ENCODE measurements at places on chromosomes 2 and 18.
A peak's percentile ranks its signal among the peaks of the same experiment; 100 is the strongest.

DNA sequence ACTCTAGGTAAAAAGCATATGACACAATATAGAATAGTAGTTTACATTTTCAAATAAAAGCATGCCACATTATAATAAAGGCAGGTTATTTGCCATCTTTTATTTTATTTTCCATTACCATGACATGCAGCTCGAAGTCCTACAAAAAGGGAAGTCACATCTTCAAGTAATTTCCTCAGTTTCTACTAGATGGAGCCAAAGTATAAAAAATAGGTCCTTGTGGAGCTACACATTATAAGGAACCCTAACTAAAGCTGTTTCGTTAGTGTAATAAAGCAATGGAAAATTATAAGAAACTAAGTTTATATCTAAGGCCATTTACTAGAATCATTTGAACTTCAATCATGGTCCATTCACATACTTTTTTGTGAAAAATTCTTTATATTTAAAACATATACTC, 674.5 kb downstream of the KCNJ3 start:
- DNase-seq = peak; percentile 2

GRCh38 chr2:120972286-120972685, 236.6 kb downstream of the GLI2 start:
- DNase-seq = no peak

DNA sequence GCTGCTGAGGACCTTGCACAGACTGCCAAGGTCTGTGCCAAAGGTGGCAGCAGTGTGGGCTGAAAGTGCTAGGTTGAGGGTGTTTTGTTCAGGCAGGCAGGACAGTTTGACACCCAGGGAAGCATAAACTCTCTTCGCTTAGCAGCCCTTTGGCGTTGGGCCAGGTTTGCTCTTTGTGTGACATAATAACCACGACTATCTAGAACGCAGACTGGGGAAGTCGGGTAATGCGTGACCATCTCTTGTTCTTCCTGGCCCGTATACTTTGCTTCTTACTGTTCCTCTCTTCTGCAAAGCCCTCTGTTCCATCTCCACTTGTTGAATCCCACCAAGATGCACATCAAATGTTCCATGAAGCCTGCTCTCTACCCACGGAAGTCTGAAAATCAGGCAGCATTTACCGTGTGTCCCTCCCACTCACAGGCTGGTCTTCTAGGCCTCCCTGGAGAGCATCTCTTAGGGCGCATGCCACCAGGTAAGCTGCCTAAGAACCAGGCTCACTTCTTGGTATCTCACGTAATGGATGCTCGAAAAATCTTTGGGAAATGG, 96.7 kb upstream of the LMAN1 start:
- DNase-seq = no peak

GRCh38 chr2:190103144-190103543, 40.6 kb upstream of the MSTN start:
- DNase-seq = no peak

- no peak for DNase-seq
These were observed 44.4 kb downstream of the ALPK2 start for GRCh38 chr18:58584200-58585127.

GRCh38 chr2:178473931-178474330, 4.5 kb downstream of the FKBP7 start:
- DNase-seq = no peak

- no peak for DNase-seq
These were observed 1.3 kb upstream of the PRKCE start for GRCh38 chr2:45649858-45650811.

GRCh38 chr2:185567196-185567595, 171.4 kb upstream of the FSIP2 start:
- no peak for DNase-seq

GRCh38 chr2:222176890-222177289, 121.9 kb downstream of the PAX3 start:
- DNase-seq = no peak

DNA sequence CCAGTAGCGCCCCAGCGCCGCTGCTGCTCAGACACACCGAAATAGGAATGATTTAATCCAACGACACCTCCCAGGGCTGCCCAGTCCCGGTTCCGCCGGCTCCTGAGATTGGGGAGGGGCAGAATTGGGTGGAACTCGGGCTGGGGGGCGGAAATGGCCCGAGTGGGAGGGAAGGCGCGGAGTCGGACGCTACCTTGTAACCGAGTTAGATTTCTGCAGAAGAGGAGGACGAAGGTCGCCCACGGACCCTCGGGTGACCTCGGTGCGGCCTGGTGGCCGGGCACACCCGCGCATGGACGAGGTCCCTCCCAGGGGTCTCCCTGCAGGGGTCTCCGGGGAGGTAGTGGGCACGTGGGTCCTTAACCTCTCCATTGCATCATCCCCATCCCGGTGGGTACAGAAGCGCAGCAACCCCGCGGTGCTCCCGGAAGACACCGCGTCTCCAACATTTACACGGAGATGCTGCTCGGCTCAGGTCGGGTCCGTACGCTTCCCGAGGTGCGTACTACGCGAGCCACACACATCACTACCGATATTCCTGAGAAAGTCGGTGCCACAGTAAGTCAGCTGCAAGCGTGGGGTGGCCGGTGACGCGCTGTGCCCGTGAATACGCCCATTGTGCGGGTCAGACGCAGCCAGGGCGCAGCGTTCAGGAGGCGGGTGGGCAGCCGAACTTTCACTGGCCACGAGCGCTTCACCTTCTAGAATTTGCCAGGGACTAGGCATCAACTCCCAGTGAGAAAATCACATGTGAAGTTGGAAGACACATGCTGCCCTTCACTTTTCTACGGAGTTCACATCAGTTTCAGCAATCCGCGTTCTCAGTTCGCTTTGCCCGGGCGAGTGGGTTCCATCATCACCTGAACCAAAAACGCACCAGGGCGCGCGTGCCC, 3.0 kb downstream of the ZNF516 start:
- DNase-seq = no peak

- DNase-seq = no peak
These were observed 68.9 kb upstream of the BOD1L2 start for GRCh38 chr18:57077786-57078552.

DNA sequence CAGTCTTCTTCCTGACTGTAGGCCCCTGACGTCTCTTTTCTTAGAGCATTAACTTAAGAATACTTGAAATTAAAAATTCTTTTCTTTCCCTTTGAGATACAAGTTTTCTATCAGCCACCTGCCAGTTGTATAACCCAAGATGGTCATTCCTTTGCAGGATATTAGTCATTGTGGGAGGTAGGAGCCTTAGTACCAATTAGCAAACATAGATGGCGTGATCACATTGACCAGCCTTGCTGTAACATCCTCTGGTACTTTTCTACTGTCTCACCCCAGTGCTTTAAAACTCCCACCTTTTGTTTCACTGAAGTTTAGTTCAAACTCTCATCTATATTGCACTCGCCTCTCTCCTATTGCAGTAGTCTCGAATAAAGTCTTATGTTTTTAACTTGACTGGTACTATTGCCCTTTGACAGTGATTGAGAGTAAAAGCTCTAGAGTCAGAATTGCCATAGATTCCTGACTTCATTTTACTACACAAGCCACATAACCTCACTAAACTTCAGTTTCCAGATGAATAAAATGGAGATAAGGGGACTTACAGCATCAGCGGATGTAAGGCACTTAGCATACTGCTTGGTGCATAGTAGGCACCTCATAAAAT, 74.1 kb downstream of the VRK2 start:
- no peak for DNase-seq

DNA sequence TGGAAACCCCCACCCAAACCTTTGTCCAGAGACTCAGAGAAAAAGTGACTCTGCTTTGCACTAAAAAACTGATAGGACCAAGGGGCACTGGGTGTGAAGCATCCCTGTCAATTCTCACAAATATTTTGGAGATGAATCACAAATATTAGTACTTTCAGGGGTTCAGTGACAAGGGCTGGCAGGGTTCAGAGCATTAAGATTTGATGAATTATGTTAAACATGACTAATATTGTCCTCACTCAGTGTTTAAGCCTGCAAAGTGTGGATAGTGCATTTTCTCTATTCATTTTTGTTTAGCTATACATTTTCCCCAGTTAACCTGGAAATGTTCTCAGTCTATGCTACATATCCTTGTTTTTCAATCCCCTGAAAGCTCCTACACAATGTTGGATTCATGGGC, 65.3 kb upstream of the CCDC68 start:
- no peak for DNase-seq

Data from SHP77 treated with DMSO at 0.1 percent for 48 hours (cell line).